ENCODE measurements at places on chromosomes 12 and 14.

- DNase-seq, result no peak
Observed at GRCh38 chr14:53042480-53042879, 91.6 kb upstream of the FERMT2 start.

DNA sequence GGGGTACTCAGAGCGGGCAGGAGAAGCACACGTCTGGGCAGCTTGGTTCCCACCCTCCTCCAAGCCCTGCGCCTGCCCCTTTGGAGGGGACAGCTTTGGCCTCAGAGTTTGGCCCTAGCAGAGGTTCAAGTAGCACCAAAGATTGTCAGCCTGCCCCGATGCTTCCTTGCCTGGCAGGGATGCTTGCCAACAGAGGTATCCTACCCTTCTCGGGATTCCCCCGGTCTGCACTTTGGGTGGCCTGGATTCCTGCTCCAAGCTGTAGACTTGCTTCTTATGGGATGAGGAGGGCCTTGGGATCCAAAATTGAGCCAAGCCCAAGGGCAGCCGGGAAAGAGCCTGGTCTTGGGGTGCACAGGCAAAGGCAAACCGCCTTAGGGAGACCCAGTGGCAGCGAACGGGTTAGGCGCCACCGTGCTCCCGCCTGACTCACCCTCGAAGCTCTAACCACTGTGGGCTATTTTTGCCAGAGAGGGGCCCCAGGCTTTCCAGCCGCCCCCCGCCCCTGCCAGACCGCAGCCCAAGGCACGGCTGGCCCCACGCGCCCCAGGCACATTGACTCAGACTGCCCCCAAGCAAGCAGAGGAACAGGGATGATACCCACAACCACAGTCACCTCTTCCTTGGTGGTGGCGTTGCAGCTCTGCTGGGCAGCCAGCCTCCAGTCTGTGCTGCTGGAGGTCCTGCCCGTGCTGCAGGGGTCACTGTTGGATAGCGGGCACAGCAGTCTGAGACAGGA, 847 bp upstream of the WNT10B start:
- no peak for DNase-seq

DNA sequence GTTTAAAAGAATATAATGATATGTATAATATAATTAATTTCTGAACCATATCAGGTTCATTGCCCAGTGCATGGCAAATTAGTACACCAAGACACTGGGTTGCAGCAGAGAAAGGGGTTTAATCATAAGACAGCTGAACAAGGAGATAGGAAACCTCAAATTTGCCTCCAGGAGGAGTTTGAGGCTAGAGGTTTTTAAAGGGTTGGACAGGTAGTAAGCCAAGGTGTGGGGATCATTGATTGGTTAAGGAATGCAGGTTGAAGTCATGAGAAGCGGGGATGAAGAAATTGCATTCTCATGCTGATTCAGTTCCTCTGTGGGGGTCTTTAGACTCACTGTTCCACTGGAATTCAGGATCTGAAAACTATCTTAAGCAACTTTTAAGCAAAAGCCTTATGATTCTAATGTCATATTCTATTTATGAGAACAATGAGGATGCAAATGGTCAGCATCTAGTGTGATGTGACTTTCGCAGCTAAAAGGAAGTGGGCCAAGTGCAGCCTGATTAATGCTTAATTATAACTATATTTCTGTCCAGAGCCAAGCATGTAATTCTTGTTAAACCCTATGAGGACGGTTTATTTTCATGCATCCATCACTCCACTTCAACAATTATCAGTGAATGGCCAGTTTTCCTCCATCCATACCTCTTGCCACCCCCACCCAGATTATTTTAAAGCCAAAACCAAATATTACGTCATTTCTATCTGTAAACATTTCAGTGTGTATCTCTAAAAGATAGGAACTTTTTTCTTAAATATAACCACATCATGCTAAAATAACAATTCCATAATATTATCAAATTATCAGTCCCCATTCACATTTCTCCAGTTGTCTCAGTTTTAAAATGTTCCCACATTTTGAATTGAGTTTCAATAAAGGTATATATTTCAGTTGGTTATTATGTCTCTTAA, 14.9 kb downstream of the RNF212B start:
- no peak for DNase-seq

DNA sequence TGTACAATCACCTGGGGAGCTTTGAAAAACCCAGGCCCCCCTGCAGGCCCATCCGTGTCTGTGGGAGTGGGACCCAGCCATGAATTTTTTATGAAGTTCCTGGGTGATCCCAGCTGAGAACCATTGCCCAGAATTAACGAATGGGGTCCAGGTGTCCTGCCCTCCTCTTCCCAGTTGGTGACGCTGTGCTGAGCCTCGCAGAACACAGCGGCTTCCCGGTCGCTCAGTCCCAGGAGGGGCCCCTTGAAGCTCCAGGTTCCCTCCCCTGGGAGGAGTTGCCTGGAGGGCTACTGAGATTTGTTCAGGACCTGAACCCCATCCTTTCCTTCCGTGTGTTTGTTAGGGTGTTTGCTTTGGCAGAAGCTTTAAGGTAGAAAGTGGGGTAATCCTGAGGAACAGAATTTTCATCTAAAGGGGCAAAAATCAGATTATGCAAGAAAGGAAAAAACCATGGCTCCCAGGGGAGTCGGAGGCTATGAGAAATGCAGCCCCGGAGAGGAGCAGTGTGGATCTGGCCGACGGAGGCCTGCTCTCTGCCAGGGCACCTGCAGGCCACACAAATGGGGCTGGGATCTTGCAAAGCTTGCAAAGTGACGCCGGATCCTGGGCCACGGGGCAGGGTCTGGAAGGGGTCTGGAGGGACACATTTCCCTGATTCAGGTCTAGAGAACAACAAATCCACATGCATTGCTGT, 164.7 kb upstream of the PRMT8 start:
- no peak for DNase-seq

DNA sequence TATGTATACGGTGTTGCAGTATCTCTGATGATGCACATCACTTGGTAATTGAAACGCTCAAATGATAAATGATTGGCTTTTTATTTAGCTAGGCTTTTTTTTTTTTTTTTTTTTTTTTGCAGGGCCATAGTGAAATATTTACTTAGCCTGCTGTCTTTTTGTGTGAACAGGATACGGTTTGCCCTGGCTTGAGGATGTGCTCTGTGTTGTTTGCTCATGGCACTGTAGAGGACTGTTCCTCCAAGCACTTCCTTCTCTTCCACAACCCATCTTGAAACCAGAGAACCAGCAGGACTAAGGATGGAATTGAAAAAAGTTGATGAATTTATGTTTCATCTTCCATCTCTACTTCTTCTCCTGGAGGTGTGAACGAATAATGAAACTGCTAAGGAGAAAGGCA, 15.5 kb upstream of the SSPN start:
- DNase-seq, result no peak

DNA sequence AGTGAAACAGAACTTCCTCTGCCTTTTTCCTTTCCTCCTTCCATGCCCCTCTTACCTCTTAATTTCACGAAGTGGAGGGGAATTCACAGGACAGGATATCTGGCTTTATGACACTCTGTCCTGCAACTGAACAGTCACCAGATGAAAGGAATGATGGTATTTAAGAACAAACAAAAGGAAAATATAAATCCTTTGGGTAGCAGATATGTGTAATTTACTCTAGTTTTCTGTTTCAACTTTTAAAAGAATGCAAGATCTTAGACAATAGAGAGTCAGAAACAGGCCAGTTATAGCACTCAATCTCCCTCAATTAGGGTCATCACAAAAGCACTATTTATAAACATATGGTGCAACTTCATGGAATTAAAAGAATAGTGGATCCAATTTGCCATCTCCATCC, 25.0 kb upstream of the HMGA2 start:
- no peak for DNase-seq
